ENCODE measurements at places on chromosomes 13 and 19.

GRCh38 chr13:109586509-109587346 is 199.7 kb downstream of the IRS2 start:
- DNase-seq, result no peak

DNA sequence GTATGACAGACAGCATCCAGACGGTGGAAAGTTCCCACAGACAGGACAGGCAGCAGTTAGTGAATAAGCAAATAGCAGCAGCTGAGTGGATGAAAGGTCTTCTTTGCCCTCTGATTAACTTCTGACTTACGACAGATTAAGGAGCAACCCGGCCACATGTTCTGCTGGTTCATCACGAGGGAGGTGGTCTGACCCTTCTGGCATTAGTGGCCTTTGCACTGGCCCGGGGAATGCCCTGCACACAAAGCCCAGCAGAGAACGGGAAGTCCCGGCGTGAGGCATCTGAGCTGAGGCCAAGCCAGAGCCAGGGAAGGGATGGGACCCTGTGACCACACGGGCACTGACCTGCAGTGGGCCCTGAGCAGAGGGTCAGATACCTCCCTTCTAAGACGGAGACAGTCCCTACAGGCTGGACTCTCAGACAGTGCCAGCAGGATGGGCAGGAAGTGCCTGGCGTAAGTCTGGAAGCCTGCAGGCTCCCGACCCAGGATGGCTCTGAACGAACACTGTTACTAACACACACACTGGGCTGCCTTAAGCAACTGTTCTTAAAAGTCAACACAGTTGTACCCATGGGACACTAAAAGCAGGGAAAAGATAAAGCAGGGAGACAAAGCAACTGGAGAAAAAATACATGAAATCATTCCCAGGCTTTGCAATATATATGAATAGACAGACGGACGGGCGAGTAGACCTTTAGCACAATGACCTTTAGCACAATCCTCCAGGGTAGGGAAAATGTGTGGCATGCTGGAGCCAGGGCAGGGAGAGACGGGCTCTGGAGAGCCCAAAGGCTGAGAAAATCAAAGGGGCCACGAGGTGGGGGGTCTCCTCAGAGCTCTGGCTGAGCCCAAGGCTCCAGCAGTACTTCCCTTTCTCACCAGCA is 6.3 kb downstream of the C19orf12 start:
- no peak for DNase-seq

- no peak for DNase-seq
These were observed 276.1 kb downstream of the NALCN start for GRCh38 chr13:101140087-101140770.

DNA sequence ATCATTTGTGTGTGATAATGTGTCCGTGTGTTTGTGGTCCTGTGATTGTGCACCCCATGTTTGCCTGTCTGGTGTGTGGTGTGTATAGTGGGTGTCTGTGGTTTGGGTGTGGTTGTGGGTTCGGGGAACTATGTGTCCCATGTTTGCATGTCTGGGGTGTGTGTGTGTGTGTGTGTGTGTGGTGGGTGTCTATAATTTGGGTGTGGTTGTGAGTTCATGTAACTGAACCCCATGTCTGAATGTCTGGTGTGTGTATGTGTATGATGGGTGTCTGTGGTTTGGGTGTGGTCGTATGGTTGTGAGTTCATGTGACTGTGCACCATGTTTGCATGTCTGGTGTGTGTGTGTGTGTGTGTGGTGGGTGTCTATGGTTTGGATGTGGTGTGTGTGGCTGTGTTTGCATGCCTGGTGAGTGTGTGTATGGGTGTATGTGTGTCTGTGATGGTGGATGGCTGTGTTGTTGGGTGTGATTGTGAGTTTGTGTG is 11.1 kb upstream of the NFIX start:
- no peak for DNase-seq

- peak; percentile 10 for DNase-seq
These were observed 452.3 kb downstream of the IRS2 start for GRCh38 chr13:109333893-109334651.

DNA sequence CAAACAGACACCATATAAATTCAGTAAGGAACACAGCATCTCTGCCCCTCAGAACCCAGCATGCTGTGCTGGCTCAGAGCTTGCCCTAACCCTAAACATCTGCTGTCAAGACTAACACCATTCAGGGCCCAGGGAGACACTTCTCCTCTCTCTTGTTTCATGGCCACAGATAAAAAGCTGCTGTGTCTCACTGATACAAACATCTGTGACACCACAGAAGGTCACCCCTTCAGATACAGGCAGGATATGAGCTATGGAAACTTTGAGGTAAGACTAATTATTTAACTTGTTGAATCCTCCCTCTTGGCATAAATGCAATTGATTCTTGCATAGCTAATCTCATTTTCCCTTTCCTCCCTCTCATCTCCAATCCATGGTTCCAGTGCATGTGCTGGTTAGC is 61.6 kb upstream of the GPR12 start:
- DNase-seq, result no peak

DNA sequence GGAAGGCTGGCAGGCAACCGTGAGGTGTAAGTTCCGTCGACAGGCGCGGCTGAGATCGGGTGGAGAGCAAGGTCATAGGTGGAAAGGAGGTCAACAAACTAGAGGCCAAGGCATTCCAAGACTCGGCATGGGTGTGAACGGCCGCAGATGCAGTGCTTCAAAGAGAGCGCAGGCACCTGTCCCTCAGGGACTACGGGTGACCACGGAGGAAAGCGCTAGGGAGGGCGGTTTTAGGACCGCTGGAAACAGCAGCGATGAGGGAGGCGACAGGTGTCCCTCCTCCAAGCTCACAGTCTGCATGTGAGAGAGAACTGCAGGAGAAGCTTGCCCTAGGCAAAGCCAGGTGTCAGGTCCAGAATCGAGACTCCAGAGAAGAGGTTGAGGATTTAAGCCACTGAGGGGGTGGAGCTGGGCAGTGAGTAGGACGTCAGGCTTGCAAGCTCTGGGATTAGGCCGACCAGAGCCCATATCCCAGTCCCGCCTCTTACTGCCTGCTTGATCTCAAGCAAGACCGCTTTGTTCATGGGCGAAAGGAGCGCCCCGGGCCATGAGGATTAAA is 1.6 kb upstream of the MLNR start:
- DNase-seq, result no peak

DNA sequence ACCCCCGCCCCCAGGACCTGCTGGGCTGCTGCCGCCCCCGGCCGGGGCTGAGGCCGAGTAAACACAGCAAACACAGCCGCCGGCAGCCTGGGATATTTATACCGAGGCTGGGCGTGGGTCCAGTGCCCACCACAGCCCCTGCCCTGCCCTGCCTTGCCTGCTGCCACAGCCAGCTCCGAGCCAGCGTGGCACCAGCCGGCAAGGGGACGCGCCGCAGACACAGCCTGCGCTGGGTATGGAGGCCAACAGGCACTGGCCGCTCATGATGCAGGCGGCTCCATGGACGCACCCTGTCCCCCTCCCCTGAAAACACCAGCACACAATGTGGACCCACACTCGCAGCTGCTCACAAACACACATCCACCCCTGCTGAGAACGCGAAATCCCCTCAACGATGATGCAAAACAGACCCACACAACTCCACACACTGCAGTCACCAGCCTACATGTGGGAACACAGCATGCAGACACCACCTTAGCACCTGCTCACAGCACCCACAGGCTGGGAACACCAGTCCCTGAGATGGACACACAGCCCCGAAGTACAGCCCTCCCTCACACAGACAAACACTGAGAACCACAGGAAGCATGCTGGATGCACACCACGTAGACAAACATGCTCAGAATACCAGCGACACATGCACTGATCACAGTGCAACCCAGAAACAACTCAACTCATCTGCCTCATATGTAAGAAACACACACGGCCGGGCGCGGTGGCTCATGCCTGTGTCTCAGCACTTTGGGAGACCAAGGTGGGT is 16.2 kb downstream of the CCDC97 start:
- DNase-seq, result no peak

DNA sequence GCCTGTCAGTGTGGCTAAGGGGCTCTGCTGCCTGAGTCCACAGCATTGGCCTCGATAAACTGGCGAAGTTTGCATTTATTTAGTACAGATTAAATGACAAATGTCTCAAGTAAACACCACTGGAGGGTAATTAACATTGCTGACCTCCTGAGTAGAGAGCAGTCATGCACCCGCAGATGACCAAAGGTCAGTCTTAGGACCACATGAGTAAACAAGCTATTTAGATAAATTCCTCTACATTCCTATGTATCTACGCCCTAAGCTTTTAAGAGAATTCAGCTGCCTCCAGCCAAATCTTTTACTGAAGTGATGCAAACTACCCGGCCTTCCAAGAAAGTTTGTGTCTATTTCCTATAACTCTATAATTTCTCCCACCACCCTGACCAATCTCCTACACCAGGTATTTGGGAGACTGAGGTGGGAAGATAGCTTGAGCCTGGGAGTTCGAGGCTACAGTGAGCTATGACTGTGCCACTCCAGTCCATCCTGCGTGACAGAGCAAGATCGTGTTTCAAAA is 22.9 kb downstream of the CD70 start:
- DNase-seq, result no peak

DNA sequence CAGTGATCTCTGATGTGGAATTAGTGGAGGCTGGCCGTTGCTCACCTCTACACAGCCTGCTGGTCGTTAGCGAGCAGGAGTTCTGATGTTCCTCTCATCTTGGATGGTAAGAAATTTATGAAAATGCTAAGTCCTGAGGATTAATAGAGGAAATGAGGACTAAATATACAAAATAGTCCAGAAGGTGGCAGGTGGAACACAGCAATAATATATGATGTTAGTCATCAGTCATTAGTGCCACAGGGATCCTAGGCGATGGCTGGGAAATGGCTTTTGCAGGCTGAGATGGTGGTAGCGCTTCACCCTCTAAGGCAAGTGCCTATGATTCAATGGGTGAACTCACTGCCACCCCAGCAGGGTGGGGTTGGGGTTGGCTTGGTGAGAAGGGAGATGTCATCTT is 338.6 kb upstream of the TMTC4 start:
- DNase-seq, result no peak
